HT1080 (cell line): ENCODE measurements at places on chromosomes 16 and 17. TPM values are rescaled to one million over a fixed set of nuclear protein-coding genes. Genes with fewer than 3 reads are reported as not detected.

DNA sequence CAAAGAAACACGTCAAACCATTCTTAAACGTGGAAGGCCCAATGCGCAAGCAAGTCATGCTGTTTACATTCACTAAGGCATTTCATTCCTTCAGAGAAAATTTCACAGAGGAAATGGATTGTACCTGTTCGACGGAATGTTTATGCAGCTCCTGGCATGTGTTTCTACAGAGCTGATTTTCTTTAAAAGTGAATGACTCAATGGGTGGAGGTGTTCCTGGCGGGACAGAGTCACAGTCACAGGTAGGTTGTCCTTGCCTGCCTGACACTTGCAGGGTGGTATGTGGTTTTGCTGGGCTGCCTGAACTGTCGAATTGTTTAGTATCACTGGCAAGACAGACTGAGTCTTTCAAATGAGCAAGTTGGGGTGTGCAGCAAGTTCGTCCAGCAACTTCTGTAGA is 11.6 kb downstream of the PALB2 start:
- no peak for DNase-seq

DNA sequence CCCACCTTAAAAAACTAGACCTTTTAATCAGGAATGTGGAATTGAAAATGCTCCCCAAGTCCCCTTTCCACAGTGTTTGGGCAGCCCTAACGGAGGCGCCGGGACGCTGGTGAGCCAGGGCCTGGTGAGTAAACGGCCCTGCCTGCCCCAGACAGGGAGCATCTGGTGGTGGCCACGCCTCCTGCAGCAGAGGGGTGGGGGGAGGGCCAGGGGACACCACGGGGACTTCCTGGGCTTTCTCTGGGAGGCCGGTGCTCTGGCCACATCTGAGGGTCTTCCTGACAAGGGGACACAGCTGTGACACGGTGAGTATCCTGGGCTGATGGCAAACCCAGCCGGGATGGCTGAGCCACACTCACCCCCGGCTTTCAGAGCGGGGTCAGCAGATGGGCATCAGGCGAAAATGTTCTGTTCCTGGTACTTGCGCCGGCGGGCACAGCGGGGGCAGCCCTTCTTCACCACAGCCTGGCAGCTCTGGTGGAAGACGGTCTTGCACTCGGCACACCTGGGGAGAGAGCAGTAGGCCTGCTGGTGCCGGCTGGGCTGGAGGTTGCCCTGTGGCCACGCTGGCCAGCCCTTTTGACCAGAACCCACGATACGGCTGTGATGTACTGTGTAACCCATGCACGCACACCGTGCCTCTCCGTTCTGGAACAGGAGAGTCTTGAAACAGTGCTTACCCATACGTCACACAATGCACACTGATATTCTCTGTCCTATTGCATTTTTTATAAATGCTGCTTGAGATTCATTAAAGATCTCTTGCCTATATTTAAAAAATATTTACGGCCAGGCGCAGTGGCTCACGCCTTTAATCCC is 5.0 kb upstream of the ARHGAP27 start:
- no peak for DNase-seq

DNA sequence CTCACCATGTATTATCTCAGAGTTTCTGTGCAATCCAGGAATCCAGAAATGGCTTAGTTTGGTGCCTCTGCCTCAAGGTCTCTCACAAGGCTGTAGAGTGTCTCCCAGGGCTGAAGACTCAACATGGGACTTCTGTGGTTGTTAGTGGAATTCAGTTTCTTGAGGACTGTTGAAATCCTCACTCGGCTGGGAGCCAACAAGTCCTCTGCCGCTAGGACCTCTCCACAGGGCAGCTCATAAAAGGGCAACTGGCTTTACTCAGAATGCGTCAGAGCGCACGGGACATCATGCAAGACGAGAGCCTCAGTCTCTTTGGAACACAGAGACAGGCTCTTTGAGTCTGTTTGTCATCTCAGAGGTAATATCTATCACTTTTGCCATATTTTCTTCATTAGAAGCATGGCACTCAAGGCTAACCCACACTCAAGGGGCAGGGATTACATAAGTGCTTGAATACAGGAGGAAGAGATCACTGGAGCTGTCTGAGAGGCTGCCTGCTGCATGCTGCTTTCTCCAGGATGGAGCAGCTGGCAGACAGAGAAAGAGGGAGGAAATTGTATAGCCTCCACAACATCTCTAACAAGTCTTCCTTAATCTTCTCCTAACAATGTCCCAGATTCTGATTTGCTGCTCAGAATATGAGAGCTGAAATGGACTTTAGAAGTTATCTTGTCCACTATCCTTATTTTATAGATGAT is 97.5 kb upstream of the ASIC2 start:
- peak; percentile 42 for DNase-seq

DNA sequence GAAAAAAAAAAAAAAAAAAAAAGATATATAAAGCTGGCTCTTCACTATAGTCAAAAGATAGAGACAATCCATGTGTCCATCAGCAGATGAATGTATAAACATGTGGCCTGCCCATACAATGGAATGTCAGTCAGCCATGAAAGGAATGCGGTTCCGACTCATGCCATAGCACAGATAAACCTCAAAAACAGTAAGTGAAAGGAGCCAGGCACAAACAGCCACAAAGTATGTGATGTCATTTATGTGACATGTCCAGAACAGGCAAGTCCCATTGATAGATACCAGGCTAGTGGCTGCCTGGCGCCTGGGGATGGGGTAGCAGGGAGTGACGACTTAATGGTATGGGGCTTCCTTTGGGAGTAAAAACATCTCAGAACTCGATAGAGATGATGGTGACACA is 155.7 kb downstream of the CMIP start:
- peak; percentile 81 for DNase-seq

GRCh38 chr16:19114359-19115147 is 789 bp downstream of the ITPRIPL2 start:
- DNase-seq: peak; percentile 48

DNA sequence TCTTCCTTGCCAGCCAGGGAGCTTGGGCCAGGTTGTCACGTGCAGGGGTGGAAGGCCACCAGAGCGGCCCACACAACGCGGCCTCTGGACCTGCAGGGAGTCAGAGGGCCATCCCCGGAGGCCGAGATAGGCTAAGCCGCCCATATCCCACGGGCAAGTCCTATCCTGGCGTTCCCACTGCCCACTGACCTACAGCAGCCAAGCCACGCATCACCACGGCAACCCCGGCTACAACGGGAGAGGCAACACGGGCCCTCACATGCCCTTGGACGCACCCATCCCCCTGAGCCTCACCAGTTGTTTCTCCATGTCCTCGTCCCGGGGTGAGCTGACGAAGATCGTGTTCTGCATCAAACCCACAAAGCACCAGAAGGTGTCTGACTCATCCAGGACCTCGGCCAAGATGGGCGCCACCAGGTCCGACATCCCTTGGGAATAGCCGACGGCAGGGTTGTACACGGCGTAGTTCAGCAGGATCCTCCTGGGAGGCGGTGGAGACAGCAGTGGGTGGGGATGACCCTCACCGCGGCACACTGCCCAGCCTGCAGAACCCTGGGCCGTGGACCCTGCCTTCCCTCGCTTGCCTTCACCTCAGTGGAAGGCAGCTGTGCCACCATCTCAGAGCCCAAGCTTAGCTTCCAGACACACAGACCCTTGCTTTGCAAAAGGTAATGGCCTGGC is 88.2 kb downstream of the TBC1D16 start:
- DNase-seq: peak; percentile 62

GRCh38 chr17:75402026-75402425 is 3.5 kb downstream of the GRB2 start:
- DNase-seq: no peak

DNA sequence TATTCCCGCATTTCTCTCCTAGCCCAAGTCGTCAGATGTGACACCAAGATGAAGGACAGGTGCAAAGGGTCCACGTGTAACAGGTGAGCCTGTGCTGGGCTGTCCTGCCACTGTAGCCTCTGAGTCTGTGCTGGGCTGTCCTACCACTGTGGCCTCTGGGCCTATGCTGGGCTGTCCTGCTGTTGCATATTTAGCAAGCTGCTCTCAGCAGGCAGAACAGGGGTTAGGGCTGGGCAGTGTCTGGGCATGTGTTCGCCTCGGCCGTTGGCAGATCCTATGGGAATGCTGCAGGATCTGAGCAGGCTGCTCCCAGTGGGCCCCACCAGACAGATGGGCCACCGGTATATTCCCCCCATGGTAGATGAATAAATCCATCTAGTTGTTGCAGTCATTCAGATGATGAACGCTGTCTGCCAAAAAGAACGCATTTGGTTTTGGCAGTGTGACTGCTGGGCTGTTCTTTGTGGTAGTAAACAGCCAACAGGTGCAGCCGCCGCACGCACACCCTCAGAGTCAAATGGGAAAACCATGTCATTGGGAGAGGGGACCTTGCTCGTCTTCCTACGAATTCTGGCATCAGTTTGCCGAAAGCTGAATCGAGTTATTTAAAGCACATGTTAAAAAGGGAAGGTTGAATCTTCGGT is 49.2 kb downstream of the CRISPLD2 start:
- DNase-seq: no peak

The ZNF598 gene
- 46.2 and 50.4 TPM in 2 replicates for total RNA-seq

GRCh38 chr17:44919885-44920564 is 4.7 kb upstream of the GFAP start:
- DNase-seq: peak; percentile 70

DNA sequence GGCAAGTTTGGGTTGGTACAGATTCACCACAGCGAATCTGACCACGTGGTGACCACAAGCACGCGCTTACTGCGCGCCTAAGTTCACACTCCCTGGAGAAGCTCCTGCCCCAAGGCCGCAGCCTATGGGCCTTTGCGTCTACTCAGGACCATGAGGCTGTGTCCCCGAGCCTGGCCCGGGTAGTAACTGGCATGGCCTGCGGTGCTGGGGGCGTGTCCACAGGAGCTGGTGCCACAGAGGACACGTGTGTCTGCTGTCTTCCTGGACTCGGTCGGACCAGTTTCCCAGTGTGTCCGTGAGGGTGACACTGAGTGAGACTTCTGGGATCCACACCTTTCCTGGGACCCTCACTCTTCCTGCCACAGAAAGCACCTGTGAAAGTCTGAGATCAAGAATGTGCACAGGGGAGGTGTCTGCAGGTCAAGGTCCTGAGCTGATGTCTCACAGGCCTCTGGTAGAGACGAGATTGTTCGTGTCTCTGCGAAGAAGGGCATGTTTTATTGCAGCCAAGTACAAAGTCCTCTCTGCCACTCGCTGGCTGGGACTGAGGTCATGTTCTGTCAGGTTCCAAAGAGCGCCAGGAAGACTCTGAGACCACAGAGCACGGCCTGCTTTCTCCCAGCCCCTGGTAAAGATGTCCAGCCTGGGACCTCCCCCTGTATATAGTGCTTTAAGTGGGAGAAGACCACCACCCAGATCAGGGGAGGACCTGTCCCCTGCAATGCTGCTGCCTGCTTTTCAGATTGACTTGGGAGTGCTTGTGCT is 25.2 kb upstream of the CAPN15 start:
- DNase-seq: no peak

- DNase-seq: peak; percentile 15
Observed at GRCh38 chr17:79970576-79971068, 65.0 kb downstream of the TBC1D16 start.

DNA sequence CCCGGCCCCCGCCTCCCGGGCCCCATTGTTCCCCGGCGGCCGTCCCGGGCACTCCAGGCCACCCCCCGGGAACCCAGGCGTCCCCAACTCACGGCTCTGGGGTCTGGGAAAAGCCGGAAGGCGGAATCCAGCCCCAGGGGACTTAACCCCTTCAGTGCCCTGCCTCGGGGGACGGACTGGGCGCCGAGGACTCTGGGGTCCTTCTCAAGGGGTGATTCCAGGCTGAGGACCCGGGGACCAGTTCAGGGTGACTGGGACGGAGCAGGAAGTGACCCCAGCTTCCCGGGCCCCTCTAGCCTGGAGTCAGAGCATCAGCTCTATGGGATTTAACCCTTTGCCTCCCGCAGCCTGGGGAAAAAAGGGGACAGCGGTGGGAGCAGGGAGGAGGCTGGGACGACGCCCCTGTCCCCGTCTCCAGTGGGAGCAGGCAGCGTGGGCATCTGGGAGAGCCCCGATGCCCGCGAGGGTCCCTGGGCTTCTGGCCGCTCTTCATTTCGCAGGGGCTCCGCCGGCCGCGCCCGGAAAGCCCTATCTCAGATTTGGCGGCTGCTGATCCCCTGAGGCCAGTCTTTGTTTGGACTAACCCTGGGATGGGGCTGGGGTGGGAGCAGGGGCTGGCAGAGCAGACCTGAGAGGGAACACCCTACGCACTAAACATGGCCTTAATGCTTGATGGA is at the start of gene ZNF629:
ZNF629 (minus strand) TSS at position 270 of the 677 bp plus-strand sequence. CDS start 2,723 bp downstream, outside the sequence.
- no peak for DNase-seq

The HOXB4 gene
- 3.9 and 4.3 TPM in 2 replicates for total RNA-seq

The CSH1 gene
- not detected in 2 replicates for total RNA-seq

DNA sequence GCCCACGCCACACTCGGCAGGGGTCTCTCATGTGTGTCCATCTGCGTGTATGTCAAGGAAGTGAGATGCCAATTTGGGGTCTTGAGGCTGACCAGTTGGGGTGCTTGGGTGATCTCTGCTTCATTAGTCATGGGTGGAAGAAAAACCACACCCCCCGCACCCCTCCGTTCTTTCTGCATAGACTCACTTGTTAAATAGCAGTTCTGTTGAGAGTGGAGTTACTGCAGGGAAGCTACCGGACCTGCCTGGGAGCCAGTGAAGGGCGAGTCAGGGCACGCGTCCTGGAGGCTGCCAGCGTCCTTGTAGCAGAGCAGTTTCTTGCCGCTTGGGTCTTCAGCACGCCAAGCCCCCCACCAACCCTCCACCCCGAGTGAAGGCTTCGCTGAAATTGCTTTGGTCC is 8.5 kb downstream of the SNN start:
- DNase-seq: no peak

GRCh38 chr16:14641926-14642325 is 9.2 kb downstream of the BFAR start:
- DNase-seq: no peak

- DNase-seq: peak; percentile 99
Observed at GRCh38 chr16:56607109-56607618, 1.2 kb upstream of the MT2A start.

- DNase-seq: no peak
Observed at GRCh38 chr16:47037396-47037745, 63.9 kb upstream of the DNAJA2 start.

The CTRL gene
- 2.5 and 2.9 TPM in 2 replicates for total RNA-seq

The WFIKKN2 gene
- not detected in 2 replicates for total RNA-seq

DNA sequence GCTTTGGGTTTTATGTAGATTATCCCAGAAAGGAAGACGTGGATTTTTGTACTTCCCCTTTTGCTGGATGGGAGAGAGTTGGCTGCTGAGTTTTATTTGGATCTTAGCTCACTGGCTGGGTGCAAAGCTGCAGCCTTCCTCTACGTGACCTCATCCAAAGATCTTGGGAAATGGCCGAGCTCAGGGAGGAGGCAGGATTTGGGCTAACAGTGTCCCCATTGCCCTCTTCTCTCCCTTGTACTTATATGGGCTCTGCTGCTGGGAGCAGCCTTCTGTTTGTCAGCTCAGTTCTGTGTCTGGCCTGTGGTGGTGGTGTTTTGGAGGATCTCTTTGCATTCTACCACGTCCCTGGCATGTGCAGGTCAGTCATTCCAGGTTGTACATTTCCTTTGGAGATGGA is 2.0 kb downstream of the AOC3 start:
- no peak for DNase-seq

GRCh38 chr16:78415013-78415412 is 315.6 kb downstream of the WWOX start:
- DNase-seq: no peak
